ENCODE measurements at places on chromosomes 16 and 17. TPM values are rescaled to one million over a fixed set of nuclear protein-coding genes. Genes with fewer than 3 reads are reported as not detected.

DNA sequence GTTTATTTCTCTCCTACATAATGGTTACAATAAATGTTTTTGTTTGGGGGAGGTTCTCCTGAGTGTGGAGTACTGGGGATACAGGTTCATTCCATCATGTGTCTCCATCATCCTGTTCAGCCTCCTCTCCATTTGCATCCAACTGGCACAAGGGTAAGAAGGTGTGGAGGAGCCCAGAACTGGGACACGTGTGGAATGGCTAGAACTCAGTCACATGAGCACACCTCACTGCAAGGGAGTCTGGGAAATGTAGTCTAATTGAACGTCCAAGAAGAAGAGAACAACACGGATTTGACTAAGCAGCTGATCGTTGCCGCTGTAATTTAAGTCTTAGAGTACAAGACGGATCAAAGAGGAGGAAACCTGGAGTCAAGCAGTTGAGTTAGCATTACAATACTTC lies 6.1 kb downstream of the OR1A1 start:
- H3K27ac ChIP-seq: no peak overlapping the region
- H3K4me3 ChIP-seq: no peak overlapping the region
- no peaks in the 10 kb centered on the region for H3K27me3 ChIP-seq
- no peak for DNase-seq
- no peaks in the 10 kb centered on the region for H3K4me1 ChIP-seq

- no peaks in the 10 kb centered on the region for H3K4me1 ChIP-seq
- peak; percentile 72 for DNase-seq
- H3K36me3 ChIP-seq: no peaks in the 10 kb centered on the region
- 0 out of 2 replicates have a peak, but pooled peaks cover 5% of the 10 kb centered on the region for H3K27me3 ChIP-seq
- no peak overlapping the region for H3K4me3 ChIP-seq
Observed at GRCh38 chr16:84284154-84284722, 10.4 kb upstream of the WFDC1 start.

GRCh38 chr17:47847341-47848197 lies 3.4 kb downstream of the SP6 start:
- no peak overlapping the region for H3K27ac ChIP-seq
- H3K4me3 ChIP-seq: no peak overlapping the region
- no peaks in the 10 kb centered on the region for H3K36me3 ChIP-seq
- peak; percentile 51 for DNase-seq
- no peaks in the 10 kb centered on the region for H3K4me1 ChIP-seq

GRCh38 chr16:27164352-27164751 lies 39.0 kb upstream of the KDM8 start:
- H3K4me3 ChIP-seq: no peak overlapping the region
- no peaks in the 10 kb centered on the region for H3K27me3 ChIP-seq
- H3K4me1 ChIP-seq: no peaks in the 10 kb centered on the region
- no peak for DNase-seq

GRCh38 chr16:86537486-86537885 lies 17.5 kb downstream of the MTHFSD start:
- no peaks in the 10 kb centered on the region for H3K27me3 ChIP-seq
- H3K36me3 ChIP-seq: peaks cover 24% of the 10 kb centered on the region
- no peak overlapping the region for H3K27ac ChIP-seq
- no peak for DNase-seq
- no peaks in the 10 kb centered on the region for H3K4me1 ChIP-seq
- H3K4me3 ChIP-seq: no peak overlapping the region

KRTAP4-1 gene
- polyA plus RNA-seq: not detected

SAMD14 gene
- polyA plus RNA-seq: 1.3 TPM

All from GM23248 (cell line).